Central memory CD8-positive, alpha-beta T cell (primary cell): ENCODE measurements at places on chromosomes 5 and 9.
A peak's percentile ranks its signal among the peaks of the same experiment; 100 is the strongest.

DNA sequence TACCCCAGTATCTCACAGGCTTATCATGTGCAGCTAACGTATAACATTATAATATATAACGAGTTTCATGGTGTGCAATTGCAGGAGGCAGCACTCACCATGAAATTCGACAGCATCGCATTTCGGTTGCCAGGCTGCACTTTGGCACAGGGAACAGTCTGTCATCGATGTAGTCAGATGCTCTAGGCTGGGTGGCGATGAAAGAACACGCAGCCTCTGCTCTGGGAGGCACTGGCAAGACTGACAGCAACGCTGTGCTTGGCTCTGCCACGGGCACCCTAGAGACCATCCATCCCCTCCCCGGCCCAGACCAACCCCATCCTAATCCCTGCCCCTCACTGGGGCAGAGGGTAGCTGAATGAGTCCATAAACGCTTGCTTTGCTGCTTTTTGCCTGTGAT, 290.8 kb downstream of the MED10 start:
- DNase-seq: no peak
- no peak overlapping the region for H3K4me3 ChIP-seq
- H3K4me1 ChIP-seq: no peaks in the 10 kb centered on the region
- H3K27me3 ChIP-seq: no peaks in the 10 kb centered on the region

GRCh38 chr5:54548565-54548964, 31.0 kb downstream of the SNX18 start:
- no peak overlapping the region for H3K4me3 ChIP-seq
- H3K36me3 ChIP-seq: peaks cover 10% of the 10 kb centered on the region
- H3K27ac ChIP-seq: no peak overlapping the region
- peaks cover 32% of the 10 kb centered on the region for H3K4me1 ChIP-seq
- DNase-seq: no peak

DNA sequence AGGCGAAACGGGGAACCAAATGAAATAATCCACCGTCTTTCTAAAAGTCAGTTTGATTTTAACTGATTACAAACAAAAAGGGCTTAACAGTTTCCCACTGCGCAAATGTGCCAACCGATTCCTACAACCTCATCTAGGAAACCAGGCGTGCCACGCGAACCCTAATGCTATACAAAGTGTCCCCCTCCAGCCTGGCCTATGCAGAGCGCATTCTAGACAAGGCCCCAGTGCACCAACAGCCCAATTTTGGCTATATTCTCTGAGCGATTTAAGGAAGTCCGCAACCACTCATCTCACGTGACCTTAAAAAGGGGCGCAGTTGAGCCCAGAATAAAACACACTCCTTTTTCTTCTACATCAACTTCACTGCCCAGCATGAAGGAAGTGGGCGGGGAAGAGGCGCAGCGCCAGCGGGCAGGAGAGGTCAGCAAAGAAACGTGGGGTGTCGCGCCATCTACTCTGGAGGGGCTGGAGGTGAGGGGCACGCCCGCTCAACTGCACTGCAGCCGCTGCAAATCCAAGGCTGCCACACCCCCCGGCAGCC, 779 bp downstream of the FAM13B start:
- no peaks in the 10 kb centered on the region for H3K27me3 ChIP-seq
- H3K36me3 ChIP-seq: peaks cover 21% of the 10 kb centered on the region
- H3K4me1 ChIP-seq: peaks cover 53% of the 10 kb centered on the region
- H3K27ac ChIP-seq: peak overlapping the region; percentile 95

GRCh38 chr9:95134457-95134881, 183.0 kb downstream of the FANCC start:
- DNase-seq: no peak
- H3K27me3 ChIP-seq: no peaks in the 10 kb centered on the region
- no peaks in the 10 kb centered on the region for H3K36me3 ChIP-seq
- no peak overlapping the region for H3K27ac ChIP-seq
- no peak overlapping the region for H3K4me3 ChIP-seq

GRCh38 chr5:143139585-143139984, 263.9 kb downstream of the NR3C1 start:
- no peaks in the 10 kb centered on the region for H3K27me3 ChIP-seq
- H3K36me3 ChIP-seq: peaks cover 11% of the 10 kb centered on the region
- H3K27ac ChIP-seq: no peak overlapping the region
- no peak for DNase-seq
- H3K4me1 ChIP-seq: peaks cover 16% of the 10 kb centered on the region

DNA sequence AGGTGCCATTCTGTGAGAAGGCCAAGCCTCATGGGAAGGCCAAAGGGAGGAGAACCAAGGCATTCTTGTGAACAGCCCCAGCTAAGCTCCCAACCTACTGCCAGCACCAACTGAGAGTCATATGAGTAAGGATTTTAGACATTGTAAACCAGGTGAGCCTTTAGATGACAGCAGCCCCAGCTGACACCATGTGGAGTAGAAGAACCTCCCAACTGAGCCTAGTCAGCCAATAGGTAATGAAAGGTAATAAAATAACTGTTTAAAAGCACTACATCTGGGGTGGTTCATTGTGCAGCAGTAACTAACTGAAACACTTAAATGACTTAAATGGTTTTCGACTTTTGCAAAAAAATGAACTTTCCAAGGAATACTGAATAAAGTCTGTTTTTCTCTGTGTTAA, 172.6 kb upstream of the KIF2A start:
- no peaks in the 10 kb centered on the region for H3K36me3 ChIP-seq
- DNase-seq: no peak
- no peak overlapping the region for H3K4me3 ChIP-seq
- no peaks in the 10 kb centered on the region for H3K4me1 ChIP-seq
- no peak overlapping the region for H3K27ac ChIP-seq
- H3K27me3 ChIP-seq: peaks cover 34% of the 10 kb centered on the region

- peaks cover 54% of the 10 kb centered on the region for H3K27me3 ChIP-seq
- H3K4me3 ChIP-seq: no peak overlapping the region
- H3K27ac ChIP-seq: no peak overlapping the region
- no peaks in the 10 kb centered on the region for H3K4me1 ChIP-seq
Observed at GRCh38 chr5:56172241-56172640, 60.9 kb downstream of the ANKRD55 start.

DNA sequence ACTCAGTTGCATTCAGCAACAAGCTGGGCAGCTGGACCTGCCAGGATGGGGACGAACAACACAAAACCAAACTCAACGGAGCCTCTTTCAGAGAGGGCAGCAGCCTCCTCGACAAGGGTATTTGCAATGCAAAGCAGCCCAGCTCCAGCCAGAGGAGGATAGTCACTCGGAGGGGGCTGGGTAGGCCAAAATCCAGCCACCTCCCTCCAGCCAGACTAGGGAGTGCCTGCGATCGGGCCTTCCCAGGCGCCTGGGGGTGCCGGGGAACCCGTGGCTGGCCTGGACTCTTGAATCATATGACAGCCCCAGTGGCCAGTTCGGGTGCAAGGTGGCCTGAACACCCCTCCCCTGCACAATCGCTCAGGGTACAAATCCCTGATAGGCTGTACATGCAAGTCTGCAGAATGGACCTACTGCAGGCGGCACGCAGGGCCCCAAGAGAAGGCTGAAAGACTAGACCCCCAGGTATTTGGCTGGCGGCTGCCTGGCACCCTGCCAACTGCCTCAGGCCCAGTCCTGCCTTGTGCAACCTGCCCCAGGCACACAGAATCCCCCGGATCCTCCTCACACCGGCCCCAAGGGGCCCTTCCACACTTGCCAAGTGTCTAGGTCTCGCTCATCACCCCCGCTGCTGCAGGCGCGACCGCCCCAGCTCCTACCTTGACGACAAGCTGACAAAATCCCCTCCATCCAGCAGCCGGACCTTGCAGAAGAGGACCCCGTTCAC, 1.3 kb downstream of the EEIG1 start:
- H3K27me3 ChIP-seq: no peaks in the 10 kb centered on the region
- no peak for DNase-seq
- peak overlapping the region; percentile 94 for H3K4me3 ChIP-seq

GRCh38 chr5:171907725-171908343, 98.6 kb downstream of the FBXW11 start:
- H3K4me3 ChIP-seq: no peak overlapping the region
- peak; percentile 15 for DNase-seq
- no peaks in the 10 kb centered on the region for H3K27me3 ChIP-seq
- peaks cover 54% of the 10 kb centered on the region for H3K4me1 ChIP-seq
- H3K27ac ChIP-seq: no peak overlapping the region

GRCh38 chr5:119873611-119874010, 244.3 kb downstream of the FAM170A start:
- DNase-seq: no peak
- no peaks in the 10 kb centered on the region for H3K27me3 ChIP-seq
- no peak overlapping the region for H3K27ac ChIP-seq
- no peak overlapping the region for H3K4me3 ChIP-seq

DNA sequence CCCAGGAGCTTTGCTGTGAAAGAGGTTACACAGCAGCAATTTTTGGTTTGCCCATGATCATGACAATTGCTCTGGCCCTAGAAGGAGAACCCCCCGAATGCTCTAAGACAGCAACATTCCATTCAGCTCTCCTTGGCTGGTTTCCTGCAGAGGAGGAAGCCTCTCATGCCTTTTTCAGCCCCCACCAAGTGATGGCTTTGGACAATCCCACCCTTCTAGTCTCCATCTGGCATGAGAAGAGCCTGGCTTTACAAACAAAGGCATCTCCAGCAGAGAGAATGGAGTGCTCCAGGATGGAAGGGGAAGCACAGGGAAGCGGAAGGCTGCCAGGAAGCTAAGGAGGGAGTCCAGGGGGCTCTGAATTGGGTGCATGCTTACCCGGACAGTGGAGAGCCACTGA, 98.4 kb downstream of the CRB2 start:
- no peaks in the 10 kb centered on the region for H3K4me1 ChIP-seq
- no peaks in the 10 kb centered on the region for H3K27me3 ChIP-seq
- no peak overlapping the region for H3K27ac ChIP-seq
- H3K4me3 ChIP-seq: no peak overlapping the region
- no peak for DNase-seq

DNA sequence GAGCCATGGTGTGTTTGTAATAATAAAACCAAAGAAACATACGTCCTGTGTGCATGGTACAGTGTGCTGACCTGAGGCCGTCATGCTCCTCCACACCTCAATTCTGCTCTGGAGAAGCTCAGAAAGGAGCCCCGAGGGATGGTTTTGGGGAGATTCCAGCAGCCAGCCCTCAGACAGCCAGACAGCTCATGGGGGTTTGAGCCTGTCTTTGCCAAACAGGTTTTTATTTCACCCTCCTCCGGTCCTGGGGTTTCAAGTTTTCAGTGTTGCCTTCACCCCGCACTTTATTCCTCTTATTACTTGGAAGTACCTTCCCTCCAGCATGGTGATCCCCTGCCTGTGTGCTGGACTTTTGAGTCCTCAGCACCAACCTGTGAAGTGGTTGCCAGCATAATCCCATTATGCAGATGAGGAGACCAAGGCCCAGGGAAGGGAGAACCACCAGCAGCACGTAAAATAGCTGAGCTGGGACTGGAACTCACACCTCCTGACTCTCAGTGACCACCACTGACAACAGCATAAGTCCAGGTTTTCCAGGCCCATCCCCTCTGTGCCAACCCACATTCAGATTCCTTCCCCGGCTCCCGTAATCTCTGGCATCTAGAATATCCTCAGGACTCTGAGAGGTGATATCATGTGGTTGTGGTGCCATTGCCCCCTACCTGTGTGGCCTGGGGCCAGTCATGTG, 35.1 kb downstream of the TGFBI start:
- no peak for DNase-seq
- no peaks in the 10 kb centered on the region for H3K4me1 ChIP-seq
- no peaks in the 10 kb centered on the region for H3K27me3 ChIP-seq

- no peak for DNase-seq
- H3K36me3 ChIP-seq: peaks cover 51% of the 10 kb centered on the region
- H3K27me3 ChIP-seq: no peaks in the 10 kb centered on the region
- H3K4me3 ChIP-seq: no peak overlapping the region
- no peak overlapping the region for H3K27ac ChIP-seq
Observed at GRCh38 chr5:137954131-137954879, 65.0 kb downstream of the PKD2L2 start.

DNA sequence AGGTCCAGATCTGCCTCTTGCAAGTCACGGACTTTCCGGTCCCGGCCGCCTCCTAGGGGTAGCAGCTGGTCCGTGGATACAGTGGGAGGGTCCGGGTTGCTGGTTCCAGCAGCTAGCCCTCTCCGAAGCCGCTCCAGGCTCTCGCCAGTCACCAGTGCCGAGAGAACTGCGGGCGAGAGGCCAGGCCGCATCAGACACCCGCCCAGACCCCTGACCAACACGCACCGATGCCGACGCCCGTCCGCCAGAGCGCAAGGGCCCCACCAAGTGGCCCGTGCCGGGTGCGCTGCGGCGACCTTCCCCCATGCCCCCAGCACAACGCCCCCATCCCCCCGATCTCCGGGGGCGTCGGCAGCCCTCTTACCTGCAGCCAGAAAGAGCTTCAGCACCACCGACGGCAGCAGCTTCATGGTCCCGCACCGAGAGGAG, 470 bp downstream of the HBEGF start:
- no peak for DNase-seq
- H3K36me3 ChIP-seq: peaks cover 2% of the 10 kb centered on the region
- H3K4me1 ChIP-seq: peaks cover 26% of the 10 kb centered on the region
- peak overlapping the region; percentile 67 for H3K4me3 ChIP-seq
- no peak overlapping the region for H3K27ac ChIP-seq
- H3K27me3 ChIP-seq: peaks cover 41% of the 10 kb centered on the region

- no peak overlapping the region for H3K4me3 ChIP-seq
- no peak overlapping the region for H3K27ac ChIP-seq
- H3K4me1 ChIP-seq: no peaks in the 10 kb centered on the region
- H3K27me3 ChIP-seq: no peaks in the 10 kb centered on the region
Observed at GRCh38 chr5:3913279-3913678, 317.6 kb downstream of the IRX1 start.

GRCh38 chr9:124354346-124355038, 60.8 kb downstream of the PSMB7 start:
- peaks cover 36% of the 10 kb centered on the region for H3K4me1 ChIP-seq
- peaks cover 39% of the 10 kb centered on the region for H3K36me3 ChIP-seq
- H3K27ac ChIP-seq: no peak overlapping the region
- H3K27me3 ChIP-seq: no peaks in the 10 kb centered on the region
- DNase-seq: no peak
- H3K4me3 ChIP-seq: no peak overlapping the region

GRCh38 chr5:124909734-124910133, 163.3 kb upstream of the ZNF608 start:
- no peaks in the 10 kb centered on the region for H3K4me1 ChIP-seq
- no peaks in the 10 kb centered on the region for H3K27me3 ChIP-seq
- no peak overlapping the region for H3K4me3 ChIP-seq
- H3K27ac ChIP-seq: no peak overlapping the region
- no peak for DNase-seq
- no peaks in the 10 kb centered on the region for H3K36me3 ChIP-seq

DNA sequence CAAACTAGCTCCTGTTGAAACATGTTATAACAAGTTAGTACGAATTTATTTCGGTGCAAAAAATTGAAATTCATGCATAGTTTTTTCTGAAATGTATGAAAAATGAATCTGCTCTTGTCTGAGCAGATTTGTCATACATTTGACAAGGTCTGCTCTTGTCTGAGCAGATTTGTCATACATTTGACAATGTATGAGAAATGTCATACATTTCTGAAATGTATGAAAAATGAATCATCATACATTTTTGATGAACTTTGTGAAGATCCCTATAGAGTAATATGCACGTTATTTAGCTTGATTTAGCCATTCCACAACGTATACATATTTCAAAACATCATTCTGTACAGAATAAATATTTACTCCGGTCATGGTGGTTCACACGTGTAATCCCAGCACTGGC, 85.9 kb upstream of the PARP8 start:
- no peak for DNase-seq
- H3K27me3 ChIP-seq: no peaks in the 10 kb centered on the region
- peaks cover 1% of the 10 kb centered on the region for H3K36me3 ChIP-seq

- DNase-seq: no peak
- H3K27me3 ChIP-seq: no peaks in the 10 kb centered on the region
- no peaks in the 10 kb centered on the region for H3K36me3 ChIP-seq
Observed at GRCh38 chr5:178104492-178104891, 8.8 kb upstream of the N4BP3 start.

- no peak overlapping the region for H3K27ac ChIP-seq
- H3K36me3 ChIP-seq: peaks cover 1% of the 10 kb centered on the region
- H3K27me3 ChIP-seq: no peaks in the 10 kb centered on the region
- H3K4me1 ChIP-seq: no peaks in the 10 kb centered on the region
- H3K4me3 ChIP-seq: no peak overlapping the region
Observed at GRCh38 chr5:23506329-23507236, 826 bp upstream of the PRDM9 start.
